AG09309 (cell line): ENCODE measurements at places on chromosomes 3 and 15.

GRCh38 chr3:161700998-161701397, 204.4 kb downstream of the OTOL1 start:
- no peak for DNase-seq

DNA sequence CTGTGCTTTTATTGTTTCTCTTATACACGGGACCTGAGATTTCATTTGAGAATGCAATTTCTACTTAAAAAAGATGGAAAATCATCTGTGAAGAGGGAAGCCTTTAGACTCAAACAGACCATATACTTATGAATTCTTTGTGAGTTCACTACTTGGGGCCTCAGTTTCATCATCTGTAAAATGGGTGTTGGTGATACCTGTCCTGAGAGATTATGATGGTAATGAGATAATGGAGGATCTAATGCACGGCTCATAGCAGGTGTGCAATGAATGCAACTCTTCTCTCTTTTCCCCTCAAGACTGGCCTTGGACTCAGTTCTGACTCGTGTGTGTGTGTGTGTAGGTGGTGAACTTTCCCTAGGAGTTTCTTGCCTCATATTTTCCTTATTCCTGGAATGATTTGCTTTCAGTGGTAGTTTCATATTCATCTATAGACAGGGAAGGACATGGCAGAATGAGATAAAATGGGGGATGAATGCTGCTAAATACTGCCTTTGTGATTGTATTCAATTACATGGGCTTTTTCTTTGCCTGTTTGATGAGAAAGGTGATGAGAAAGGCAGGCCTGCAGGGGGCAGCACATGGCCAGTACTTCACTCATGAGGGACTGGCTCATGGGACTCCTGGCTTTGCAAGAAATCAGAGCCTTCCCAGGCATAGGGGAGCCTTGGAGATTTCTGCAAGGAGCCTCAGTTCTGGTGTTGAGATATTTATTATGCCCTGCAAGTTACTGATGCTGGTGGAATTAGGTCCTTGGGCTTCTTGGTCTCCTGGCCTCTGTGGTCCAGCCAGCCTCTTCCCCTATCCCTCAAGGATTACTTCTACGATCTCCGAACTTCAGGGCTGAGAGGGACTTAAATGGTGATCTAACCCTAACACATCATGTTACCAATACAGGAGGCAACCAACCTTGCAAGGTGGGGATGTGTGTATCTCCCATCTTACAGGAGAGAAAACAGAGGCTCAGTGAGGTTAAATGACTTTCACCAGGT, 70.7 kb downstream of the RPLP1 start:
- peak; percentile 23 for DNase-seq

GRCh38 chr15:26392956-26393355, 379.9 kb downstream of the GABRB3 start:
- no peak for DNase-seq

DNA sequence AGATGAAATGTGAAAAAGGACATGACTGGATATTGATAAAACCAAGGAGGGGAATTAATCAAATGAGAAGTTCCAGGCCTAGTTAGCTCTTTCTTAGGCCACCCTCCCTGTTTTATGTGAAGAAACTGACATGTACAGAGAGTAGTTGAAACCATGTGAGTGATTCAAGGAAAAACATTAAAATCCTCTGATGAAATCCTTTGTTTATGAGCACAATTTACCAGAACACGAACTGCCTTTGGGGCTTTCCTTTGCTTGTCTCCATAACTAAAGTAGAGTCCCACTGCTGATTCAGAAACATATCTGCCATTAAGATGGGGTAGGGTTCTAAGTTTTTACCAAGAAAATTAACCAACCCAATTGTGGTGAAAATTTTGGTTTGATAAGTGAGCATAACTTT, 558.3 kb downstream of the NR2F2 start:
- DNase-seq, result no peak

DNA sequence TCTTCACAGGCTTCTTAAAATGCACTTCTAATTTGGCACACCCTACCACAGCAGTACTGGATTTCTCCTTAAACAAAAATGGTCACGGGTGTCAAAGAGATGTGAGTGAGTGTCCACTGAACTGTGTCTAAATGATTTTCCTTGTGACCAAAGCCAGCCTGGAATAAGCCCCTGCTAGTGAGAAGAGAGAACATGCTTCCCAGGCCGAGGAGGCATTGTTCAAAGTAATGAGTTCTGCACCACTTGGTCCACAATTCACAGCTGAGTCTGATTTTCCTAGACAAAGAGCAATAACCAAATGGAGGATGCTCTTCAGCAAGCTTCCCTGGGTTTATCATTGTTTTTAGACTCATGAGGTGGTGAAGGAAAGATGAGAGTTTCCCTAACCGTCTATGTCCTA, 3.8 kb downstream of the PLCH1 start:
- DNase-seq, result no peak

- DNase-seq, result no peak
Measured at GRCh38 chr3:51637144-51637940, 33.7 kb upstream of the TEX264 start.

DNA sequence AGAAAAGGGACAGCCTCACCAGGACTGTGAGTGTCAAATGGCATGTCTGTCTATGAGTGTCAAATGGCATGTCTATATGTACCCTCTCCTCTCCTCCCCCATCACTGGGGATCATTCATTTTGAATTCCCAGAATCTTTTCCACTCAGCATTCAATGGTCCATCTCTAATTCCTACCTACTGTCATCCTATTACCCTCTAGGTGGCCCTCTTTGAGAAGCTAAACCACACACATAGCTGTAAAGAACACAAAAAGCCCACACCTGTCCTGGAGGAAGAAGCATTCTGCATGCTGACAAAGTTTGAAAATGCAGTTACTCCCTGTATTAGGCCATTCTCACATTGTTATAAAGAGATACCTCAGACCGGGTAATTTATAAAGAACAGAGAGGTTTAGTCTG, 46.2 kb upstream of the PYDC2 start:
- no peak for DNase-seq

GRCh38 chr3:14352002-14352627, 50.3 kb upstream of the SLC6A6 start:
- DNase-seq, result no peak

- peak; percentile 85 for DNase-seq
Measured at GRCh38 chr15:90994417-90995311, at the start of gene PRC1. Gene PRC1 (minus strand): TSS chr15:90994535. CDS start chr15:90994417, 118 bp downstream.

- DNase-seq, result peak; percentile 20
Measured at GRCh38 chr3:49998326-49998725, 58.4 kb downstream of the RBM6 start.

DNA sequence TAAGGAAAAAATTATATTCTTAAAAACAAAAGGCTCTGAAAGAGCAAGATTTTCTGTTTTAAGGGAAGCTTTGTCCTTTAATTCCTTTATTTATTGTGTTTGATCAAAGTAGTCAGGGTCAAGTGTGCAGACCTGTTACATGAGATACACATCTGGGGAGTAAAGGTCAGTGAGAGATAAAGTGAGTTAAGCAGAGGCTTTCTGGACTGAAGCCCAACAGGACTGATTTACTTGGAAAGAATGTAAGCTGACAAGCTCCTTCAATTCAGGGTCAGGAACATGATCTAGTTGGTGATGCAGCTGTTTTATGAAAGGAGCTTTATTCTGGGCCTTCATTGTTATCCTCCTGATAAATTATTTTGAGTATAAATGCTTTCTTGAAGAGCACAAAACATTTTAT, 20.7 kb upstream of the OTOL1 start:
- no peak for DNase-seq

GRCh38 chr3:171327441-171328174, 132.6 kb downstream of the TNIK start:
- DNase-seq, result no peak

DNA sequence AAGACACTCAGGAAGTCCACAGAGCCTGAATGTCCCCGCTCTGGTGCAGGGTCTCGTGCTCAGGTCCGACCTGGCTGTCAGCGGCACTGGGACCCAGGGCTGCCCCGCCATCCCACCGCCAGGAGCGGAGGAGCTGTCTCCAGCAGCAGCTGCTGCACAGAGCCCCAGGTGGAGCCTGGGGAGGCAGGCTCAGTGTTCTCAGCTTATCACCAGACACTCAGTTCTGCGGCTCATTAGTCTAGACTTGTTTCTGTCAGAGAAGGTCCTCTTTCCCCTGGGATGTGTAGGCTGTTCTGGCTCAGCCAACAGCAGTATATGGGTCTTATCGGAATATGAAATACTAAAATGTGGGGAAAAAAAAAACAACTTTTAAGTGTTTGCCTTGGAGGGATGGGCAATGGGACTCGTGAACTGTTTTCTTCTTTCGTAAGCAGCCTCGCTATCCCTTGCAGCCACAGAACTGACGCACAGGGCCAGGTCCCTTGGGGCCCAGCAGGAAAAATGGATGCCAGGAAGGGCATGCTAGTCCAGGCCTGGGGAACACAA, 75.9 kb downstream of the KLF13 start:
- DNase-seq, result peak; percentile 34

DNA sequence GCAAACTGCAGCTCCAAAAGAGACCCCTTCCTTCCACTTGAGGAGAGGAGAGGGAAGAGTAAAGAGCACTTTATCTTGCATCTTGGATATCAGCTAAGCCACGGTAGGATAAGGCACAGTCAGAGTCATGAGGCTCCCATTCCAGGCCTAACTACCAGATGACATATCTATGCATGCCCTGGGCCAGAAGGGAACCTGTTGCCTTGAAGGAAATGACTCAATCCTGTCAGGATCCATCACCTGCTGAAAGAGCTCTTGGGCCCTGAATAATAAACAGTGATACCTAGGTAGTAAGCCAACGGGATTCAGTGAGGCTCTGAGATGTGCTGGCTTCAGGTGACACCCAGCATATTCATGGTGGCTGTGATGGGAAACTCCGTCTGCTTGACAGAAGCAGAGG, 118.5 kb upstream of the EPHA3 start:
- DNase-seq, result no peak

DNA sequence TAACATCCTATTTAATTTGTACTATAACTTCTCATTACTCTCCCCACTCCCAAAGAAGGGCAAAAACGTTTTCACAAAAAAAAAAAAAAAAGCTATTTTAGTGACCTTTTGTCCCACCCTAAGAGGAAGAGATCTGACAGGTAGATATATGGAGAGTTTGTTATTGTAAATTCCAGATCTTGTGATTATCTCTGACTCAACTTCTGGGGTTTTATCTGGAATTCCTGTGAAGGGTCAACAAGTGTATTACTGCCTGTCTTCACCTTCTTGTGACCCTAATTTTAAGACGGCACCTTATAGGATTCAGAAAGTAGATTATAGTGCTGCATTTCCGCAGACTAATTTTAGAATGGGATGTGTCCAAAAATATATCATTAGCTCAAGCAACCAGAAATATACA, 205.9 kb upstream of the CDIN1 start:
- DNase-seq, result no peak

DNA sequence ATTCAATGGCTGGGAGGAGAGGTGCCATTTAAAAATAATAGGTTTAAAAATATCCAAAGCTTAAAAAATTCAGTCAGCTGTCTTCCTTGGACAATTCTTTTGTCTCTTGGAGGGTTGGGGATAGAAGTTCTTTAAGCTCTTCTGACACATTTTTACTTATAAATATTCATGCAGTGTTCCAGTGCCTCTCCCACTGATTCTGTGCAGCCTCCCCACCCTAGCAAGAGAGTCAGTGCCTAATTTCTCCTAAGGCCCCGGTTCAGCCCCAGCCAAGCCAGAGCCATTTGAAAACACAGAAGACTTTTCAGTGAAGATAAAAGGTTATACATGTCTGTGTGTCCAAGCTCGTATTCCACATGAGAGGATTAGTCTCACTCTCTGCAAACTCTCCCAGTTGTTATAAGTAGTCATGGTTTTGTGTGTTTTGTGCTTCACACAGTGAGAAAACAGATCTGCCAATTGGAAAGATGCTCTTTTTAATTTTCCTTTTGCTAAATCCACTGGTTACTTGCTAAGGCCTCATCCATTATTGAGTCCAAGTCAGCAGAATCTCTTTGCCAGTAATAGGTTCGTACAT, 141.3 kb downstream of the CD47 start:
- DNase-seq, result no peak

- no peak for DNase-seq
Measured at GRCh38 chr3:141789281-141789680, 26.1 kb downstream of the GRK7 start.

- no peak for DNase-seq
Measured at GRCh38 chr3:135258916-135259315, 463.9 kb downstream of the EPHB1 start.

- DNase-seq, result no peak
Measured at GRCh38 chr3:82229397-82229796, 468.0 kb upstream of the GBE1 start.

GRCh38 chr15:83546512-83546888, 99.4 kb downstream of the SH3GL3 start:
- DNase-seq, result no peak

GRCh38 chr3:152335273-152335672, 66.5 kb downstream of the MBNL1 start:
- DNase-seq, result no peak

- no peak for DNase-seq
Measured at GRCh38 chr3:127137113-127137512, 55.8 kb upstream of the PRR23E start.

- no peak for DNase-seq
Measured at GRCh38 chr15:72724028-72724427, 38.0 kb downstream of the BBS4 start.

GRCh38 chr3:52530918-52531826, 2.5 kb downstream of the NT5DC2 start:
- DNase-seq, result no peak

GRCh38 chr15:67138891-67139855, 73.8 kb downstream of the SMAD3 start:
- no peak for DNase-seq

GRCh38 chr3:120650311-120650710, 31.7 kb downstream of the HGD start:
- no peak for DNase-seq

DNA sequence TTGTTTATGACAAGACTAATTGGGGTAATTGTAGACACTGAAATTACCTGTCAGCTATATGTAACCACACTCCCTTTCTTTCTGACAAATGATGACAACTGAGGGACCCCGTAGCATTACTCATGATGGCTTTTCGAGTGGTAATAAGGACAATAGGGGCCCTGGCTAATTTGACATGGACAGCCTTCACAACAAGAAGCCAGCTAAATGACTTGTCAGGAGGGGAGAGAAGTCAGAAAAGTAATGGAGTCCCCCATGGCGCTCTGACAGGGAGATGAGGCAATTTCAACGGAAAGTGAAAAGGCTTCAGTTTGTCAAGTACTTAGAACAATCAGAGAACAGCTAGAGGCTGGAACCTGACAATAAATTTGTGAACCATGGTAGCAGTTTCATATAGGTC, 177.3 kb downstream of the CDIN1 start:
- DNase-seq, result no peak

- DNase-seq, result no peak
Measured at GRCh38 chr15:84023636-84024035, 211.9 kb upstream of the GOLGA6L4 start.

GRCh38 chr15:89912674-89913396, at the start of gene ARPIN:
Gene ARPIN (minus strand): TSS chr15:89912952. CDS start chr15:89912835, 117 bp downstream.
- DNase-seq, result no peak
